NCI-H345 (cell line): ENCODE measurements at places on chromosomes 16 and 17.
A peak's percentile ranks its signal among the peaks of the same experiment; 100 is the strongest.

- no peak for DNase-seq
These were observed 64.5 kb upstream of the DNAH17 start for GRCh38 chr17:78641666-78642065.

- no peak for DNase-seq
These were observed 10.1 kb downstream of the MRM1 start for GRCh38 chr17:36611345-36612072.

- DNase-seq = no peak
These were observed 5.9 kb downstream of the MEOX1 start for GRCh38 chr17:43655693-43656255.

DNA sequence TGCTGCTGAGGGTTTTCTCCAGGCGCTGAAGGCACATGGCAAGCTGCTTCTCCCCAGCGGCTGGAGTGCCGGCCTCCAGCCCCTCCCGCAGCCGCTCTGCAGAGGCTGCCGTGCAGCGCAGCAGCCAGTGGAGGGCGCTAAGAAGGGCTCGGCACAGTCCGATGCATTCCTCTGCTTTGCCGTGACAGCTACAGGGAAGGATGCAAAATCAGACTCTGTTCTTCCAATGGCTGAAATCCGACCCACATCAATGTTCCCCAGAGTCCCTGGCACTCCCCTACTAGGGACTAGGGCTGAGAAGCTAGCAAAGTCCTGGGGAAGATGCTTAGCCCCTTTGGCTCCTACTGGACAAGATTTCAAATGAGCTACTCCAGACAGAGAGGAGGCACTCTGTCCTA lies 19.0 kb downstream of the MED24 start:
- no peak for DNase-seq

DNA sequence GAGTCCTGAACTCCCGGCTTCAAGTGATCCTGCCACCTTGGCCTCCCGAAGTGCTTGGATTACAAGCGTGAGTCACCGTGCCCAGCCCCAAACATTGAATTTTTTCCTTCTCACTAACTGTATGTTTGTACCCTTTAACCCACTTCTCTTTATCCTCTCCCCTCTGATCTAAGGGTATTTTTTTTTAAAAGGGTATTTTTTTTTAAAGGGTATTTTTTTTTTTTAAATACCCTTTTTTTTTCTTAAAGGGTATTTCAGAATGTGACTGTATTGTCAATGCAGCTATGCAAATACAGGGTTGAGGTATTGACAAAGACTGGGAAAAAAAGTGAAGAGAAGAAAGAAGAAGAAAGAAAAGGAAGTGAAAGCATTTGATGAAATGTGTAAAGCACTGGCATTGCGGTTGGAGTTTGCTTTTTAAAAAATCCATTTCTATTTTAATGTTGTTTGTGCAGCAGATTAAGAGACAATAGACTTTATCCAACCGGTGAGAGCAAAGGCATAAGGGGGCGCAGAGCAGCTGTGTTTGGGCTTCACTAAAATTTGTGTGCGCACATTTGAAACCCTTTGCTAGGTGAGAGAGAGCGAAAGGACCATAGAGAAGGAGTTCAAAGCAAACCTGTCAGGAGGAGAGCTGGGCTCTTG lies 42.4 kb downstream of the SYT17 start:
- peak; percentile 25 for DNase-seq

DNA sequence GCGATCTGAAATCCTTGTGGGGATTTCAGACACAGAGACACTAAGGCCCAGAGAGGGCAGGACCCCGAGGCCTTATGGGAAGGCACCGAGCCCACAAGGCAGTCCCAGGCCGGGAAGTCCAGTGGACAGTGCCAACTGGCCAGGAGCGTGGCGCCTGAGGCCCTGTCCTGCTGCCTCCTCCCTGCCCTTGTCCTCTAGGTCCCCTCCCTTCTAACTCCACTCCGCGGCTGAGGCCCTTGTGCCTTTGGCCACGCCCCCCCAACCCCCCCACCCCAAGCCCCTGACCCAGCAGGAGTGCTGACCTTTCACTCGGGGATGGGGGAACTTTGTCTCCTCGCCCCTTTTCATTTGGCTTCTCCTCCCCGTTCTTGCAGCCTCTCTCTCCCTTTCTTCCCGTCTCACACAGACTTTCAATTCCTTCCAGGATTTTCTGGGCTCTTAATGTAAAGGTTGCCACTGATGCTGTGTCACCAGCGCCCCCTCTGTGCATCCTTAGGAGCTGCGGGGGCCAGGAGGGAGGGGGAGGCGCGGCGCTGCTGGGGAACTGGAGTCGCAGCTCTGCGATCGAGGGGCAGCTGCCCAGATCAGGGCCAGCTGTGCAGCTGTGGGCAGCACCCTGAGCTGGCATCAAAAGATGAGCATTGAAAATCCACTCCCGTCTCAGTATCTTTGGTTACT lies 29.1 kb downstream of the CRHR1 start:
- DNase-seq = no peak

DNA sequence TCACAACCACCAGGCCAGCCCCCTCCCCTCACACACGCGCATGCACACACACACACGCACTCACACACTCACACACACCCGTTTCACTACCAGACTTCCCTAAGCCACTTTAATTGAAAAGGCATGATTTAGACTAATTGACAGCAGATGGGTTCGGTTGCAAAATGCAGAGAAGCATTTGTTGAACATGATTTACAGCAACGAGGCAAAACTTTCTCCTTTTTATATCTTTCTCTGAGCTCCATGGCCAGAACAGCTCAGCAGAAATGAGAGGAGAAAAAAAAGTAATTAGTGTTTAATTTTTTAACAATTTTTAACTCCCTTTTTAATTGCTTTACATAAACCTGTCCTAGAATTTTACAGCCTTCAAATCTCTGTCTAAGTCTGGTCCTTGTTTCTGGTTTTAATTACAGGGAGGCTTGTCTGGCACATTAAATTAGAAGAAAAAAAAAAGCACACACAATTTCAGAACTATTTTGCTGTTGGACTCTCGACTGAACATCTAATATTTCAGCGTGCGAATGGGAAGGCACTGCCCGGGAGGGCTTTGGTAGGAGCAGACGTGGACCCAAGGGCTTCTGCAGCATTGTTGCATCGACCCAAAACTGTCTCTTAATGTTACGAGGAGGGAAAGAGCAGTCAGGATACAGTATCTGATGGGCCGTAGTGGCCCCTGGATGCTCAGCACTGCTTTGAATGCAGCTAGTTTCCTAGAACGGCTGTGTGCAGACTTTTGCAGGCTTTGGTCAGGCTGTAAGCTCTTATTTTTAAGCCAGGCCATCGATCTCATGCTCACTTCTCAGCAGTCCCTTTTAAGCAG lies 255.9 kb downstream of the SOX9 start:
- no peak for DNase-seq

DNA sequence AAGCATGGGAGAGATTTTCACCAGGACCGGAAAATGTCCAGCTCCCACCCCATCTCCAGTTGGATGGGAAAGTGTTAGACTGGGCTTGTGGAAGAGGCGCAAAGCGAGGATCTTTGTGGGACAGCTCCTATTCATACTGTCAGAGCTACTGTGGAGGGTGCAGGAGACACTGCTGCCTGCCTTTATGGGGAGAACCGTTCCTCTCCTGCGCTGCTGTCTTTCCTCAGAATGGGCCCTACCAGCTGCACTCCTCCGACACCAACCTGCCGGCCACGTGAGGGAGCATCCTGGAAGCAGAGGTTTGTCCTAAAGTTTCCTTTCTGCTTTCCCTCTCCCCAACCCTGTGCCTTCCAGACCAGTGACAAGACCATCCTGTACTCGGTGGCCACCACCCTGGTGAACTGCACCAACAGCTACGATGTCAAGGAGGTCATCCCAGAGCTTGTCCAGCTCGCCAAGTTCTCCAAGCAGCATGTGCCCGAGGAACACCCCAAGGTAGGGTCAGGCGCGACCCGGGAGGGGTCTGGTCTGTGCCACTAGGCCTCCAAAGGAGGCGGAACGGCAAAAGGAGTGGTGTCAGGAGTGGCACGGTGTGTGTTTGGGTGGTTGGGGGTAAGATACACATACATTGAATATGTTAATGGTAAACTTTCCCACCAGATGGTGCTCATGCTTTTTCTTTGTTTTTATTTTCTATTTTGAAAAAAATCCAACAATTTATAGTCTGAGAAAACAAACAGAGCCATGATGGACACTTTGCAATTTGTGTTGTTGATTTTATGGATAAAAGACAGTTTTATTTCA lies 23.0 kb downstream of the SLC35G3 start:
- DNase-seq = no peak

DNA sequence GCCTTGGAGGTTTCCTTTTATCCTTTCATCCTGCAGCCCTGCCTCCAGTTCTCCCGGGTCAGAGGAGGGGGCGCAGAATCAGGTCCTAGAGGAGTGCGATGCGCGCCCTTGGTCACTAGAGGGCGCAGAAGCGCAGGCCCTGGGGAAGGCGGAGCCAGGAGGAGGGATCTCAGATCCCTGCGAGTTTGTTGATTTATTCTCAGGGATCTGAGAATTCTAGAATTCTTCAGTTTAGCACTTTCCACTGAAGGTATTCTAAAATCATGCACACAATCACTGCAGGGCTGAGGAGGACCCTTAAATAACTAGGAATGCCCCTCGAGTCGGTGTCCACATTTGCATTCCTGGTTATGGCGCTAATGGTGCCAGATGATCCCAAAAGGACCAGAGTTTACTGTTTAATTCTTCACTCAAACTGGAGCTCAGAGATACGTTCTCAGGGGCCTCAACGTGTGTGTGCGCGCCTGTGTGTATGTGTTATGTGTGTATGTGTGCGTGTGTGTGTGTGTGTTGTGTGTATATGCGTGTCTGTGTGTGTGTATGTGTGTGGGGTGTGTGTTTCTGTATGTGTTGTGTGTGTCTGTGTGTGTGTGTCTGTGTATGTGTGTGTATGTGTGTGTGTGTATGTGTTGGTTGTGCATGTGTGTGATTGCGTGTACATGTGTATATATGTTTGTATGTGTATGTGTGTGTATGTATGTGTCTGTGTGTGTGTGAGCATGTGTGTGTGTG lies 6.9 kb upstream of the ELAC2 start:
- peak; percentile 59 for DNase-seq
